ENCODE measurements at places on chromosomes 3 and 15.

DNA sequence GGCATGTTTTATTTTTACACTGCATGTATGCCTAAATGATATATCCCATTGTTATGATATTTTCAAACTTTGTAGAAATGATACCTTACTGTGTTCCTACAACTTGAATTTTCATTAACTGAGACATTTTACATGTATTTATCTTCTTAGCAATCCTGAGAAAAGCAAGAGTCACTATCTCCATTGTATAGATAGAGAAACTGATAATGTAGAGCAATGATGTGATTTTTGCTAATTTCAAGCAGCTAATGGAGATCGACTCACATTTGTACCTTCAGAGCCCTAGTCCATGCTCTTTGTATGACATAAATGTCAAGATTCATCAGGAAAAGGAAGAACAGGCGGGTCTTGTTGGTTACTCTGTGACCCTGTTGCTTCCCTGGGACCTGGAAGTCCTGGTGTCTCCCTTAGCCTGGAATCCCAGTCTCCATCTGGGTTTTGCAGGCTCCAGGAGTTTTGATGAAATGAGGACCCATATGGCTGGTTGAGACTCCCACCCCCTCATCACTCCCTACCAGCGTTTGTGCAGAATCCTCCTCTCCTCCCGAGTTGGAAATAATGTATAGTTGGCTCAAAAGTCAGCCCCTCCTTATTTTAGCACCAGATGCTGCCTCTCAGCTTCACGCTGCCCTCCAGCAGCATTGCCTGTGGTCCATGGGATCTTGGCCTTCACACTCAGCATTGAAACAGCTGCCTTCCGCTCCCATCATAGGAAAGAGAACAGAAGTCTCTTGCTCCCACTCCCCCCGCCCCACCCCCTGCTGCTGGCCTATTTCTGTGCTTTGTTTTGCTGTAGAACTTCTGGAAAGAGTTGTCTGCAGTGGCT lies 67.1 kb downstream of the APBA2 start:
- DNase-seq = no peak

- no peak for DNase-seq
Measured at GRCh38 chr15:70375586-70375985, 277.9 kb upstream of the TLE3 start.

DNA sequence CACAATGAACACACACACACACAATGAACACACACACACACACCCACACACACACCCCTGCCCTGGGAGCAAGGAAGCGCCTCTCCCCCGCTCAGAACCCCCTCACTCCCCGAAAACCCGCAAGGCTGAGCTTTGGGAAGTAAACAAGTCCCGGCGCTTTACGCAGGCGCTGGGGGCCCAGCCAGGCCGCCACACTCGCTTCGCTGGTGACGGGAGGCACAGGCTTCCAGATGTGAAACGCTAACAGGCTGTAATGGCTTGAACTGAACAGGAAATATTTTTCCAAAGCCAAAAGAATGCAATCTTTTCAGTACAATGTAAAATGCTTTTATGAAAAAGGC lies 122.7 kb upstream of the IGF1R start:
- no peak for DNase-seq

DNA sequence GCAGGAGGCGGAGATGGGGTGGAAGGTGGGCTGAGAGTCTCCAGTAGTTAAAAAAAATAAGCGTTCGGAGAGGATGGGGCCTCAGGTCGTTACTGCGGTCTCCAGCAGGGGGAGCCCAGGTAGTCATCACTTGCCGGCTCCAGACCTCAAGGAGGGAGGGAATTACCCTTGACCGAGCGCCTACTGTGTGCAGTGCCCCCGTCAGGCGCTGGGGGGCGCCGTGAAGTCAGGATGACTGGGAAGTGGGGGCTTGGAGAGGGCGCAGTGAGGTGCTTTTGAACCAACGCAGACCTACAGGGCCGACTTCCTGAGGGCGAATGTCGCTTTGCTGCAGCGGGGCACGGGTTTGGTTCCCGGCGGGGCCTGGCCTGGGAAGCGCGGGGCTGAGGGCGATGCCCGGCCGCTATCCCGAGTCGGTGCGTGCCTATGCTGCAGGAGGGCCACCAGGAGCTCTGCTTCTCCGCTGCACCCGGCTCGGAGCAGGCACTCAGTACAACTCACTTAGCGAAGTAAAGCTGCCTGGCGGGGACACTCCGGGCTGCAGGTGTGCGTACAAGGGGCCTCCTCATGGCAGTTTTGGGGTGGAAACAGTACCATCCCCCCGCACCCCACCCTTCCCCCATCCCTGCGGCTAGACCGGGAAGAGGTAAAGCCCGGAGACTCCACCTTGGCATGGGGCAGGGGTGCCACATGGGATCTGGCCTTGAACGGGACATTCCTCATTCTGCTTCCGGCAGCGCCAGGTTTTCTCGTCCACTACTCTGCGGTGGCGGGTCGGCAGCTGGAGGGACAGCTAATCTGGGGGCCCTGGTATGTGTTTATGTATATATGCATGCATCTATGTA lies 79.8 kb downstream of the RHCG start:
- peak; percentile 84 for DNase-seq

DNA sequence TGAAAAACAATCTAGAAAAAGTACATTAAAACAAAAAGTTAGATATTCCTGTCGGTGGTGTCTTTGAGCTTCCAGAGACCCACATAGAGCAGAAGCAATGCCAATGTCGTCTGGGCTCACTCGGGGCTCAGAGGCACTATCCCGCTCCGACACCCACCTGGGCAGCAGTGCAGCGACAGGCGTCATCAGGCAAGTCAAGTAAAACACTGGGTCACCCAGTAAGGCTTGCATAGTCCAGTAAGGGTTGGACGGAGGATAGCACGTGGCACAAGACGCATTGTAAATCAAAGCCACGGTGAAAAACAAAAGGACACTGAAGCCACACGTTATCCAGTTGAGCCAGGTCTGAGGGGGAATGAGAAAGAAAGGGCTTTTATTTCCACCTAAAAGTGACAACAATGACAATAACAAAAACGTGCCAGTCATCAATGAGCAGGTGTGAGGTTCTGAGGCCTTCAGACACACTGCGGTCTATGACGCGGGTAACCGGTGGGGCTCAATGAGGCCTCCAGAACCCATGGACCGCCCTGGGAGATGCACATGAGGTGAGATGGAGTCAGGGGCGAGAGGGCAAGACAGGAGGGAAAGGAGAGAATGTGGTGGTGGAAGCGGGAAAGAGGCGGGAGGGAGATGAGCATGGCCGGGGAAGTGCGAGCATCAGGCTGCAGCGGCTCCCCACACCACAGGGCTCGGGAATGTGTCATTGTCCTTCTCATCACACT lies 183.0 kb downstream of the ATP10A start:
- DNase-seq = no peak

GRCh38 chr15:84856731-84857417 lies 27.6 kb upstream of the SLC28A1 start:
- DNase-seq = no peak

DNA sequence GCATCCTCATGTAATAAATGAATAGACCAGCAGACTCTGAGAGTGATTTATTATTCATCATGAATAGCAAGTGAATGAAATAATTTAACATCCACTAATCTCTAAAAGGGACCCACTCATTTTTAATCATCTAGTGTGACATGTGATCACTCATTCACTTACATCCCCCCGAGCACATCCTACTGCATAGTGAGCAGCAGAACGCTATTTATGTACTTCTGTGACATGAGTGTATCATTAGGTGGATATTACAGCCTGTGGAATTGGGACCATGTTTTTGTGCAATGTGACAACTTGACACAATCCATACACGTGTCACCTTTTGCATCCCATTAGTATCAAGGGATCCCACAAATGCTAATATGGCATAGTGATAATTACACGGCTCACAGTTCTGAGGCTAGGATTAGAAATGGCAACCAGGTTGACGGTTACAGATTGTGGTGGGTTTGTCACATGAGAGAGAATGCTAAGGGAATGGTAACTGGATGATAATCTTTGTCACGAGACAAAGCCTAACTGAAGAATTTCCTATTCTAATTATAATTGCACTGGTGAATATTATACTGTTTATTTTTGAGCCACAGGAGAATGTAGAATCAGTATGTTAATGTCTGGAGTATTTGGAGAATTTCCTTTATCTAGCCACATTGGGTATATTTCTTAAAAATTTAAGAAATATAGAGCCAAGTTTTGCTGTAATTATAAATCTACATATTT lies 595.2 kb upstream of the TBL1XR1 start:
- DNase-seq = no peak

DNA sequence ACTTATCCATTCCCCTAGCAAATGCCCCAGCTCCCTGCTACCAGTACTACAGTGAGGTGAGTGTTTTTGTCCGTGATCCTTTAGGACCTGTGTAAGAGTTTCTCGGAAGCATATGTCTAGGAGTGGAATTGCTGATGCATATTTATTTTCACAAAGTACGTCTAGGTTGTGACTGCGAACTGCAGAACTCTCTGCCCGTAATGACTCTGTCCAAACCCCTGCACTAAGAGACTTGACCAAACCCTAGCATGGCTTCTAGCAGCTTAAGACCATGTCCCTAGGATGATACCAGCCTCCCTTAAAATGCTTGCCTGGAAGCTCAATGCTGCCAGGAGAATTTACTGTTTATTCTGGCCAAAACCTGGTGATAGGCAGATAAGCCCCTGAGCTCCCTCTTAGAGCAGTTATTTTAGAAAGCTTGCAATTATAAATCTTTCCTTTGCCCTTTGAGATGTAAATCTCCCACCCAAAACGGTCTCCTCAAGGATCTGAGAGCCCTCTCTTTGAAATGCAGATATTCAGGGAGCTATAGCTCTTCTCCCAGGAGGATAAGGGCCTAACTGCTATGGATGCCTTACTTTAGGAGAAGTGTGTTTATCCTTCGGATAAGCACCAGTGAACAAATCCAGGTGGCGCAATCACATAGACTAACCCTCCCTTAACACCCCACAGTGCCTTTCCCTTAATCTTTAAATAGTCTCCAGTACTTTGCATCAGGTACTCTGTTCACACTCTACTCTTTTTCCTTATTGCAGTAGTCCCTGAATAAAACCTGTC lies 14.7 kb upstream of the CA12 start:
- no peak for DNase-seq

GRCh38 chr15:35751413-35752133 lies 205.6 kb upstream of the DPH6 start:
- peak; percentile 26 for DNase-seq

DNA sequence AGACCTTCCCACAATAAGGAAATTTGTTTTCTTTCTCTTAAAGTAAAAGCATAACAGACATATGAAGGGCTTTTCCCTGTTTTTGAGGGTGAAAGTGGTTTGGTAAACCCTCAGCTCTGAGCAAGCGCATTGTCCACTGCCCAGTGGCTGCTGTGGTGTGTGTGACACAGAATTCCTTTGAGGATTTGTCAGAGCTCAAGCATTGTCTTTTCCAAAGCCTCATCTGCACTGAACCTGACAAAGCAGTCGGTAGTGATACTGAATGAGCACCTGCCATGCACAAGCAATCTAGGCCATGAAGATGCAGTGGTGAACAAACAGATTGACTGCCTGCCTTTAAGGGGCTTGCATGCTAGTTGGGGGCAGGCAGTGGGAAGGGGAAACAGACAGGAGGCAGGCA lies 128.3 kb downstream of the PLCL2 start:
- DNase-seq = no peak

DNA sequence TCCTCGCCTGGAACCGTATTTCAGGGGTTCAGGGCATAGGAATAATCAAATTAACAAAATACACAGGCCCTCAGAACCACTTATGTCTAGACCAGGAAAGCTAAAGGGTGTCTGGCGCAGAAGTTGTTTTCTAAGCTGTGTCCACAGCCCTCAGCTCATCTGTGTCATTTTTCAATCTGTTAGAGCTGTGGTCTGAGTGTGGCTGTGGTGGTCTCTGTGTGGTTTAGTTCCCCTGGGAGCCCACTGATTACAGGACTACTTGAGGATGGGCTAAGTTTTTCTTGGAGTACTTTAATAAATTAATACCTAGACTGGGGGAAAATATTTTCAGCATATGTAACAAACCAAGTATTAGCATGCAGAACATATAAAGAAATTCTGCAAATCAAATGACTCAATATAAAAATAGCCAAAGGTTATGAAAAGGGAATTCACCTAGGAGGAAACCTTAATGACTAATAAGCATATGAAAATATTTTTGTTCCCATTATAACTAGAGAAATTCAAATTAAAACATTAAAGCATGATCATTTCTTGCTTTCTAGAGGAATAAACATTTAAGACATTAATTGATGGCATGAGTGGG lies 186.3 kb downstream of the SATB1 start:
- no peak for DNase-seq

DNA sequence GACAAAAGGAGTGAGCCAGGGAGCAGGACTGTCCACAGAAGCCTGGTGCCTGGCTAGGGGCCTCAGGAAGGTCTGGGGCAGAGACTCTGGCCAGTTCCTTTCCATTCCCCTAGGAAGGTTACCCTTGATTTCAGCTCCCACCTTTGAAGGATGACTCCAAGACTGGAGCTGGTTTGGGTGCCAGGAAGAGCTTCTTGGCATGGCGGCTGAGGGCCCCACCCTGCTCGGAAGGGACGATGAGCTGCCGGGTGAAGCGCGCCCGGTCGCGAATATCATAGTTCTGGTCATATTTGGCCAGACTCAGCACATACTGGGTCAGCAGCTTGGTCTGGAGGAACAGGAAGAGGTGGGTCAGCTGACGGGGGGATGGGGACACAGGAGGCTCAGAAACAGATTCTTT lies 19.4 kb upstream of the CPEB1 start:
- DNase-seq = no peak

- DNase-seq = no peak
Measured at GRCh38 chr15:95793231-95793630, 537.3 kb upstream of the NR2F2 start.

- no peak for DNase-seq
Measured at GRCh38 chr3:16073203-16073602, 101.3 kb upstream of the GALNT15 start.

DNA sequence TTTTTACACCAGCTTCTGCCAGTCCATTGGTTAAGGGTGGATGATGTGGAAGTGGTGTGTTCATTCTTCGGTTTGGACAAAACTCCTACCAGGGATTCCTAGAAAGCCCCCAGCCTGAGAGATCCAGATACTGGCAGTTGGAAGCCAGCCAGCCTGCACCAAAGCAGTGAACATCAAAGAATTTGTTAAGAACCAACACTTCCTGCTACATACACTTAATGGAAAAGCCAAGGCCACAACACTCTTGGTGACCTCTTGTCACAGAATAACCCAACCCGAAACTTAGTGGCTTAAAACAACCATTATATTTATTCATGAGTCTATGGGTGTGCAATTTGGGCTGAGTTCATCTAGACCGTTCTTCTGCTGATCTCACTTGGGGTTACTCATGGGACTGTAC lies 42.9 kb upstream of the ADAMTS9 start:
- DNase-seq = no peak

- no peak for DNase-seq
Measured at GRCh38 chr3:109178708-109179107, 42.2 kb downstream of the C3orf85 start.

- no peak for DNase-seq
Measured at GRCh38 chr3:42507252-42507651, 4.8 kb downstream of the VIPR1 start.

- no peak for DNase-seq
Measured at GRCh38 chr3:40242216-40242615, 67.3 kb upstream of the EIF1B start.

Data from stimulated activated CD8-positive, alpha-beta memory T cell treated with anti-CD3 and anti-CD28 coated beads, Interleukin-2, amount 100 ng/mL, for 48 hours (primary cell).